ENCODE measurements at places on chromosomes 6 and 20. TPM values are rescaled to one million over a fixed set of nuclear protein-coding genes. Genes with fewer than 3 reads are reported as not detected.

- peak; percentile 62 for DNase-seq
These were observed 1.3 kb downstream of the HINT3 start for GRCh38 chr6:125957845-125958244.

DNA sequence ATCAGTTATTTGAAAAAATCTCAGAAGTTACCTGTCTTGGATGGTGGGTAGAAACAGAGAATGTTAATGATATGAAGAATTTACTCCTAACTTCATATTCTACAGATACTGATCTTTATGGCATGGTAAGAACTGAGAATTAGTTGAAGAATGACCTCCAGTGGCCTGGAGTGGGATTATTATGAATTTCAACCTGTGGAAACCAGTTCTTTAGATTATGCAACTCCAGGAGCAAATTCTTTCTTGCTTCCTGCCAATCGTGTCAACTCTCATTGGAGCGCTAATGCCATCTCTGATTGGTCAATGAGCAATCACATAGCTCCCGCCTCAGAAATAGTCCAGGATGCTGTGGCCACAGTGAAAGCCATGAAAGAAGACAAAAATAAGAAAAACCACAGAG, 40.6 kb downstream of the LYRM2 start:
- DNase-seq = peak; percentile 76

DNA sequence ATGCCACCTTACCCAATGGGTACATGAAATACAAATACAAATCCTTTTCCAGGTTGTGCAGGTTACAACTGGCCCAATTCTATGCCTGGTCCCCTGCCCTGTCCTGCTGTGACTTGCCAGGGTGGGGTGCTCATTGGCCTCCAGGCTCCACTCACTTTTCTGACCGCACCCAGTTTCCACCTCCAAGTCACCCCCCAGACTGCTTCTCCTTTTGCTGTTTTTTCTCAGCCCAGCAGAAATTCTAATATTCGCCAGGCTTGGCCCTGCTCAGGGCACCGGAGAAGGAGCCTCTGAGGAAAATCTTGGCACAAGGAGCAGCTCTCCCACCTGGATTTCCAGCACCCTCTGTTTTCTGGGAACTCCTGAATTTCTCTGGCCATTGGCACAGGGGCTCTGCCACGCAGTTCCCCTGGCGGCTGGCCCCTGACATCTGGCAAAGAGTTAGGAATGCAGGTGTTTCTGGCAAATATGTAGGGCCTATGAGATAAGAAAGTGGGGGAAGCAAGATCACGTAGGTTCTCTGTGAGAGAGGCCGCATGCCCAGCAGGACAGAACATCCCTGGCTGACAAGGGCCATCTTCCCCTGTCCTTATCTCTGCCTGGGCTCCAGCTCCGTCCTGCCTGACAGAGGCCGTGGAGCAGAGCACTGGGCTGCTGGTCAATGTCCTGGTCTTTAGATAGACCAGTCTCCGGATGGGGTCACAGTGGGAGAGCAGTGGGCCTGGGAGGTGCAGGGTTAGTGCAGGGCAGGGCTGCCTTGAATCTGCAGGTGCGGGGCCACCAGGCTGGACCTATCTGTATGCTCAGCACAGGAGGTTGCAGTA, 2.9 kb upstream of the RAET1E start:
- no peak for DNase-seq

- no peak for DNase-seq
These were observed 25.1 kb upstream of the RPP40 start for GRCh38 chr6:5028921-5029320.

DNA sequence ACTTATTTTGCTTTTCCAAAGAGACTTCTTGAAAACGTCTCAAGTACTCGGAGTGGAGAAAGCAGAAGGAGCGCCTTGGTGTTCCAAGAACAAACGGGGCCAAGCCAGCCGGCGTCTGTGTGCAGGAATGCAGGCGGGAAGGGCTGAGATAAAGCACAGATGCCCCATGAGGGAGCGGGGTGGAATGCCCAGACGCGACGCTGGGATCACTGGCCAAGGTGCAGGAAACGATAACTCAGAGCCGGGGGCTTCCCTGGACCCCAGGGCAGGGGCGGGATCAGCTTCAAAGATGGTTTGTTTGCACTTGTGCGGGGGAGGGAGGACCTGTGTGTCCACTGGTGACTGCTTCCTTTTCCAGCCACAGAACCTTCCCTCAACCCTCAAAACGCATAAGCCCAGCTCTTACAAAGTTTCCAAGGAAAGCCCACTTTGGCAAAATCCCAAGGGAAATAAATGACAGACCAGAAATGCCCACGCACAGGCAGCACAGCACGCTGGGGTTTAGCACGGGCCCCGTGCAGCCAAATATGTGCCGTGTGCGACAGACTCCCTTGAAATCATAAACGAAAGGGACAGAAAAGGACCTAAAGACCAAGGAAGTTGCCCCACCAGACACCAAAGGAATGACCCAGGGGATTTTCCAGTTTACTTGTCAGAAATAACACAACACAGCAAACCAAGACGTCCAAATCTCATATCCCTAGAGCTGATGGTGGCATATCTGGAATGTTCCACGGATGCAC, 113.9 kb downstream of the NFATC2 start:
- peak; percentile 79 for DNase-seq

GRCh38 chr20:54524849-54525248, 49.5 kb downstream of the DOK5 start:
- no peak for DNase-seq

Gene ADTRP
- total RNA-seq = 10.0 TPM

GRCh38 chr6:35031611-35032529, 109.3 kb downstream of the TCP11 start:
- peak; percentile 56 for DNase-seq

DNA sequence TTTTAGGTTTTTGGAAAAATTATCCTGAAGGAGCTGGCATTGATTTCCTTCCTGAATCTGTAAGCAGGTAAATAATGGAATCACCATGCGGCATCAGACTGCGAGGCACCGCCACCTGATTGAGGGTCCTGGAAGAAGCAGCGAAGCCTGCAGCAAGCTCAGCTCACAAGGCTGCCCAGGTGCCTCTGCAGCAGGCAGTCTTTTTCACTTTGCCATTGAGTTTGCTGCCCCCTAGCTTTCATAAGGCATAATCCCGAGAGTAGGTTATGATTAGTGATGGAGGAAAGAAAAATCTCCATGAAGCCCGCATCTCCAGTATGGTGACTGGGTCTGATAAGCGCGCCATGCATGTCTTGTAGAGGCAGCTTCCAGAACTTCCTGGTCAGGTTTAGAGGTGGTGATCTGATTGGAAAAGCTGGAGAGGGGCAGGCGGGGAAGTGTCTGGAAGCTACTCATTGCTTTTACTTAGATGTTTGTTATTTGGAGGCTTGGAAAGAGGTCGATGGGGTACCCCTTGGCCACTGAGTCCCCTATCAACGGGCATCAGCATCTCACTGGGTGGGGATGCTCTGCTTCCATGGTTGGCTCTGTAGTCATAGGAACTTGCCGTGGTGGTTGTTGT, 26.7 kb downstream of the IYD start:
- peak; percentile 82 for DNase-seq

Gene MYLK4
- total RNA-seq = 0.28 TPM

DNA sequence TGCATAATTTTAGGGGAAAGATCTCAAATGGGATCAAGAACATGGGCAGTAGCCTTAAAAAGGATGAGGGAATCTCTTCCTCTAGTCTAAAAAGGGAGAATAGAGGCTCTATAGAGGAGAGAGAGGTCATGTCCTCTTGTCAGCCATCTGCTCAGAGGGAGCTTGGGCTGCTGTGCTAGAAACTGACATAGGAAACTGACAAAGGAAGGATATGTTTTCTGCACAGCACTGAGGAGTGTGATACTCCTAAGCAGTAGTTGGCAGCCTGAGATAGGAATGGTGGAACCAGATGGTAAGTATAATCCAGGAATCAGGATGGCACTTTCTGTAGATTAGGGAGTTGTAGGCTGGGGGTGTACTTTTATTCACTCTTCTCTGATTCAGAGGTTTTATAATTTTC, 59.2 kb downstream of the PTPRA start:
- no peak for DNase-seq

DNA sequence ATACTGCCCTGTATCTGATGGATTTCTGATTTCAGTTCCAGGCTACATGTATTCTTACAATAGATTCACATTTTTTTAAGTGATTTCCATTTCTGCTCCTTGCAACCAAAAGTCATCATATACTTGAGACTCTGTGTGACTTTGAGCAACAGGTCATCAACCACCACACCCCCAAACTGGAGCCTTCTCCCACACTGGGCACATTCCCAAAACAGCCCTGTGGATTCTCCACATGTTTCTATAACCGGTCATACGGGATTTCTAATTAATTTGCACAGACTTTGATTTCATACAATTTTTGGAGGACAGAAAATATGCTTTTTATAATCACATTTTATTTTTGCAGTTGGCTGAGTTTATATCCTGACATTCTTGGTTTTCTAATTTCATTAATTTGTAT, 317.2 kb upstream of the ID4 start:
- no peak for DNase-seq

Gene TBXT
- total RNA-seq = not detected

GRCh38 chr6:100663219-100663863, 198.6 kb upstream of the SIM1 start:
- DNase-seq = peak; percentile 8

GRCh38 chr6:33882154-33882553, 78.4 kb upstream of the MLN start:
- peak; percentile 25 for DNase-seq

DNA sequence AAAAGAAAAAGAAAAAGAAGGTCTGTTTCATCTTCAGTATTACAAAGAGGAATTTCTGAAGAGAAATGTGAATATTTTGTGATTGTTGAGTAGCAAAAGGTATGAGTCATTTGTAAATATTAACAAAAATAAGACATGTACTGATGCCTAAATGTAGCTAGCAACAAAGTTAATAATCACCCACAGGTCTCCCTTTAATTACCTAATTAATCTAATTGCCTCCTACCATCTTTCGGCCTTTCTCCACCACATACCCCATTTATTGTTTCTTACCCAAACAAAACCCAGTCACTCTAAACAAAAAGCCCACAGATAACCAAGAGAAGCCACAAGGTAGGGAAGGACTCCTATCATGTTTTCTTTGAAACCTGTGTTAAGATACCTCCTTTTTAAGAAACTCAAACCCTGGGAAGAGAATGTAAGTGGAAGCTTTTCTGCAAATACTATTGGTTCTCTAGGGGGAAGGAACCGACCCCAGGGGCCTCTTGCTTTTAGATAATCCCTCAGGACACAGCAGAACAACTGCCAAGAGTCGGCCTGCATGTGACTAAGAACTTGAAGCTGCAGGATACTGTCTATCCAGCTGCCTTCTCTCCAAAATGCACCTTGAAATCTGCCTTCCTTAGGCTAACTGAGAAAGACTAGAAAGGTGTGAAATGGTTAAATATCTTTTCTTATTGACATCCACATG, 16.1 kb upstream of the STK38 start:
- DNase-seq = no peak

- no peak for DNase-seq
These were observed 90.0 kb downstream of the SASH1 start for GRCh38 chr6:148432462-148433195.
